ENCODE measurements at places on chromosomes 5 and 9.

DNA sequence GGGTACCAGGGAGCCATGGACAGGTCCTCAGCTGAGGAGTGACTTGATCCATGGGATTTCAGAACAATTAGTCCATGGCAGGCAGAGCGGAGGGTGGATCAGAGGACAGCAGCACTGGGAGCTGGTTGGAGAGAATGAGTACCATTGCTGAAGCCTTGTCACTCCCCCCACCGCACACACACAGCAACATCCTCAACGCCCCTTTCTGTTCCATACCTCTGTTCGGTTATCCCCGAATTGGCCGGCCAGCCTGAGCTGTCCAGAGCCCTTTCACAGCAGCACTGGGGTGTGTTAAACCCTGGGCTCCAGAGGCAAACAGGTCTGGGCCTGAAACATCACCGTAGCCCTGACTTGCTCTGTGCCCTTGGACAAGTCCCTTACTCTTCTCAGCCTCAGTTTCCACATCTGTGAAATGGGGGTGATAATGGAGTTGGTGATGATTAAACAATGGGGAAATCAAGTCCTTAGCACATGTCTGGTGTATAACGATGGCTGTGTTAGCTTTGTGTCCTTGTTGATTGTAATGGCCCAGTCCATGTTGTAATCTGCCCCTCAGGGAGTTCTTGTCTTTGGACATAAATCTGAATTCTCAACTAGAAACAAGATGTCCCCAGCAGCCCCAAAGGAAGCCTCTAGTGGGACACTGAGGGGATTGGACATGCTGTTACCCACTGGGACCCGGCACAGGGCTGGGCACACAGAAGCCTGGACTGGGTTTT is 16.9 kb downstream of the GSN start:
- no peak for DNase-seq

GRCh38 chr5:35861718-35862117 is 5.0 kb downstream of the IL7R start:
- DNase-seq, result no peak

DNA sequence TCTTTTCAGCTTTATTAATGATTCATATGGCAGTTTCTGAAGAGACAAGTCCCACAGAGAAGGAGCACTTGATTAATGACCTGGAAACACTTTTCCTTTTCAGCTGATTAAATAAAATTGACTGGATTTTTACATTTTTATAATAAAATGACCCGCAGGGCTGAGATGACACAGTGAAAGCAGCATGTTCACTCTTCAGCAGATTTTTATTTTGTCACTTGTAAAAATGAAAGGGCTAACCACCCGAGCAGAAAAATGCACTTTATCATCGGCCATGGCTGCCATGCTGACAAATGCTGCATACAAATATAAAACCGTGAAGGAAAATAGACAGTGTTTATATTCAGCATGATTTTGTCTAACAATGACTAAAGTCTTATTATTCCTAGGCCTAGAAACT is 321.6 kb upstream of the ITGA1 start:
- no peak for DNase-seq

DNA sequence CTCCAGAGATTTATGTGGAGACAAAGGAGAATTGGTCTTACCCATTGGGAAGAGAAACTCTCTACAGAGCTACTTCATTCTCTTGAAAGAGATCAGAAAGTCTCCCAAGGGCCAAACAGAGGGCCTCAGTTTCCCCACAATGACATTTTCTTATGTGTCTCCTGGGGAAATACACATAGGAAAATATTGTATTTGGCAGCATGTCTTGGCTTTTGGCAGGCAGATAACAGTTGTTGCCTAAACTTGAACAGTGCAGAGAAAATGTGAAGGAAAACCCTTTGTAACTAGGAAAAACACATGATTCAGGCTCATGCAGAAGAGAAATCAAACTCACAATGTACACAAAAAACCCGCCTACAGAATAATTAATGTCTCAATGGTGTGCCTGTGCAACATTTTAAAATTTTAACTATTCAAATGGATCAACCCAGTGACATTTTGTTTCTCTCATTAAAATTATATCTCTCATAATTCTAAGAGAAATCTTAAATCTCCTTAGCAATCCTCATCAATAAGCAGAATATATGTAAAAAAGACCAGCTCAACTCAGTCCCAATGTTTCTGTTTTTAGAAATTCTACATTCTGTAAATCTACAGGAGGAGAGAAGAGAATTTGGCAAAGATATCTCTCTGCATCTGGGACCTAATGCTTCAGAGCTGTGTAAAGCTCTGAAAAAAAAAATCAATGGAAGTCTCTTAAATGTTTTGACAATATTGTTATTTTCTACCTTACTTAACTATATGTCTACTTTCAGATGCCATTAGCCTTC is 205.1 kb downstream of the ADAMTSL1 start:
- DNase-seq, result no peak

DNA sequence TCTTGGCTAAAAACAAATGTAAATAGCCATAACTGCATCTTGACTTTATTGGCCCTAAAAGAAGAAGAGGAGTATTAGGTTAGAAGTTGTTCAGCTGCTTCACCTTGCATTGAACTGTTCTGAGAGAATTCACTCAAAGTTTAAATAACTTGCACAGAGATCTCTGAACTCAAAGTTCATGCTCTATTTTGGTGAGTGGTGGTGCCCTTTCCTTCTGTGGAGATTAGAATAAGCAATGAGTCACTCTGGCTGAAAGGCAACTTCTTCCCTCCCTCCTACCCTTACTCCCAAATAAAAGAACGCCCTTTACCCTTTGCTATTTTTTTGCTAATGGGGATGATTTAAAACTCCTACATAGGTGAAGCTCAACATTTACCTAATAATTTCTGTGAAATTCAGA is 48.9 kb downstream of the ERMP1 start:
- DNase-seq, result no peak

DNA sequence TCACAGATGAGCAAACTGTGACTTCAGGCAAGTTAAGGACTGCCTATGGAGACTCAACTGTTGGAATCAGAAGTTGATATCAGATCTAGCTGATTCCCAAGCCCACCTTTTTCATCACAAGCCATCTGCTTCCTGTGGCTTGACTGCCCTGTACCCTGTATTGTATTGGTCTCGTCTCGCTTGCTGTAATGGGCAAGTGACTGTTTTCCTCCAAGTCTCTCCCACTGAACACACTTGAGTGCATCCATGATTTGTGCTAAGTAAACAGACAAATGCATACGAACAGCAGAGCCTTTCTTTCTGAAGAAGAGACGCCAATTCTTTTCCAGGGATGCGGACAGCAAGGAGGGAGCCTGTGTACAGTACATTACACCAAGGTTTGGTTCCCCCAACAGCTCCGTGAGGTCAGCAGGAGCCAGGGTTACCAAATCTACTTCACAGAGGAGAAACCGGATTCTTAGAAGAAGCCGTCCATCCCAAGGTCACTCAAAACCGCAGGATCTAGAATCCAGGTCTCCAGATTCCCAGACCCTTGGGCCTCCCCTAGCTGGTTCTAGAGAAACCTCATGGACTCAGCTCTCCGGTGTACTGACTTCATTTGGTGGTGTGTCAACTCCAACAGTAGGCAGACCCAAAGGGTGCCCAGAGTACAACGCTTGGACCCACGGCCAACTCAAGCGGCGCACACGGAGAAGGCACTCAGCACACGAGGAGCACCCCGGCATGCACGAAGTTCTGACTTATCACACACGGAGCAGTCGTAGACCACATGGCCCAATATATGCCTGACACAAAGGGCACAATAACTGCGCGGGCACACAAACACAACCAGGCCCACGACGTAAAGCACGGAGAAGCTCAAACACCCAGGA is 1.1 kb downstream of the BAG1 start:
- DNase-seq, result no peak

GRCh38 chr5:139190125-139190524 is 8.0 kb downstream of the SIL1 start:
- DNase-seq, result no peak

- DNase-seq, result no peak
Observed at GRCh38 chr5:9613360-9613759, 16.8 kb downstream of the TAS2R1 start.

DNA sequence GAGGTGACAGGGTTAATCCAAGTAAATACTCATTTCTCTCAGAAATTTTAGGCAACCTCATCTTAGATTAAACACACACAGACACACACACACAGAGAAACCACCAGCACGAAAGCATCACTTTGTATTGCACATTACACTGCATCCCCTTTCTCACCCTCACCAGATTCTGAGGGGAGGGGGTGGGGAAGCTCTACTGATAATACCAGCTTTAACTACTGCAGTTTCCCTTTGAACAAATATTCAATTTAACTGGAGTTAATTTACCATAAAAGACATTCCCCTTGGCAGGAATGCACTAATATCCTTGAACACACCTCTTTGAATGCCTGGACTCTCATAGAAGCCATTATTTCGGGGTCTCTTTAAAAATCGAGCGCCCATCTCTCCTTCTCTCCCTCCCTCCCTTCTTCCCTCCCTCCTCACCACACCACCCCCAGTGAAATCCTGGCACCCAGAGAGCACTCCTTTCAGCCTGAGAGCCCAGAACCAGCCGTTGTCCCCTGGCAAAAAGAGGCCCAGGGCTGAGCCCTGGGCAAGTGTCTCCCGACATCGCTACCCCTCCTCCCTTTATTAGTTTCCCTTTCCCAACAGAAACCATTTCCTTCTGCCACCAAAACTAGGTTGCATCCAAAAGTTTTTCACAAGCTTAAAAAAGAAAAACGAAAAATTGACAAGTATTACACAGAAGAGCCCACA is 2.8 kb upstream of the NFIB start:
- no peak for DNase-seq
